ENCODE measurements at places on chromosomes 13 and 19. TPM values are rescaled to one million over a fixed set of nuclear protein-coding genes. Genes with fewer than 3 reads are reported as not detected.

The NLRP11 gene
- under 0.01 TPM for total RNA-seq

The CEBPA gene
- total RNA-seq: 4.8 TPM

The ZMYM5 gene
- total RNA-seq: 29.8 TPM

The ZNF780A gene
- total RNA-seq: 34.6 TPM

The MEIOSIN gene
- total RNA-seq: not detected

The ZNF534 gene
- 2.8 TPM for total RNA-seq

The OR2Z1 gene
- total RNA-seq: not detected

The NXNL1 gene
- total RNA-seq: not detected

The CYP2A6 gene
- 0.23 TPM for total RNA-seq

The DHDH gene
- 2.3 TPM for total RNA-seq

The DACT3 gene
- 24.0 TPM for total RNA-seq

The ZNF615 gene
- total RNA-seq: 28.1 TPM

The ZNF836 gene
- total RNA-seq: 34.6 TPM

The RNF225 gene
- not detected for total RNA-seq

The TEAD2 gene
- 10.8 TPM for total RNA-seq

The UCHL3 gene
- total RNA-seq: 57.2 TPM

The CRX gene
- not detected for total RNA-seq

The DMWD gene
- 48.2 TPM for total RNA-seq

The DKKL1 gene
- total RNA-seq: 1.6 TPM

The TMPRSS9 gene
- total RNA-seq: 0.23 TPM

The STARD13 gene
- total RNA-seq: 15.7 TPM

The FFAR1 gene
- total RNA-seq: not detected

The TEX26 gene
- total RNA-seq: 3.2 TPM

The TNNI3 gene
- 3.5 TPM for total RNA-seq

The ZNF414 gene
- 3.7 TPM for total RNA-seq

The APC2 gene
- 122 TPM for total RNA-seq

The RDH13 gene
- 30.4 TPM for total RNA-seq

The UBL3 gene
- total RNA-seq: 113 TPM

The ANGPTL8 gene
- total RNA-seq: not detected

The FXYD5 gene
- 0.46 TPM for total RNA-seq

The RGS9BP gene
- total RNA-seq: 1.6 TPM

The ACP7 gene
- total RNA-seq: not detected

The RUBCNL gene
- total RNA-seq: 5.8 TPM

The ZNF66 gene
- 13.4 TPM for total RNA-seq

The CD33 gene
- total RNA-seq: 0.23 TPM

The MADCAM1 gene
- 2.8 TPM for total RNA-seq

The SULT2A1 gene
- total RNA-seq: not detected

The GJA3 gene
- not detected for total RNA-seq

The KIR2DL4 gene
- not detected for total RNA-seq

The ZNF575 gene
- total RNA-seq: 1.8 TPM
